ENCODE measurements at places on chromosomes 13 and 19. TPM values are rescaled to one million over a fixed set of nuclear protein-coding genes. Genes with fewer than 3 reads are reported as not detected.

The OSCAR gene
- polyA plus RNA-seq: 0.54 TPM

The OR1I1 gene
- not detected for polyA plus RNA-seq

The TPTE2 gene
- polyA plus RNA-seq: 0.18 TPM

The ZSCAN1 gene
- polyA plus RNA-seq: 0.21 TPM

The CACNG6 gene
- polyA plus RNA-seq: 0.06 TPM

The ADGRE2 gene
- 0.22 TPM for polyA plus RNA-seq

The BEST2 gene
- 0.16 TPM for polyA plus RNA-seq

The ISOC2 gene
- 77.8 TPM for polyA plus RNA-seq

The KCNC3 gene
- polyA plus RNA-seq: 0.22 TPM

The KRTDAP gene
- not detected for polyA plus RNA-seq

- DNase-seq: peak; percentile 99
Observed at GRCh38 chr13:98650396-98651107, 73.6 kb upstream of the STK24 start.

GRCh38 chr13:102968572-102969228, 97.5 kb downstream of the SLC10A2 start:
- DNase-seq: peak; percentile 57

DNA sequence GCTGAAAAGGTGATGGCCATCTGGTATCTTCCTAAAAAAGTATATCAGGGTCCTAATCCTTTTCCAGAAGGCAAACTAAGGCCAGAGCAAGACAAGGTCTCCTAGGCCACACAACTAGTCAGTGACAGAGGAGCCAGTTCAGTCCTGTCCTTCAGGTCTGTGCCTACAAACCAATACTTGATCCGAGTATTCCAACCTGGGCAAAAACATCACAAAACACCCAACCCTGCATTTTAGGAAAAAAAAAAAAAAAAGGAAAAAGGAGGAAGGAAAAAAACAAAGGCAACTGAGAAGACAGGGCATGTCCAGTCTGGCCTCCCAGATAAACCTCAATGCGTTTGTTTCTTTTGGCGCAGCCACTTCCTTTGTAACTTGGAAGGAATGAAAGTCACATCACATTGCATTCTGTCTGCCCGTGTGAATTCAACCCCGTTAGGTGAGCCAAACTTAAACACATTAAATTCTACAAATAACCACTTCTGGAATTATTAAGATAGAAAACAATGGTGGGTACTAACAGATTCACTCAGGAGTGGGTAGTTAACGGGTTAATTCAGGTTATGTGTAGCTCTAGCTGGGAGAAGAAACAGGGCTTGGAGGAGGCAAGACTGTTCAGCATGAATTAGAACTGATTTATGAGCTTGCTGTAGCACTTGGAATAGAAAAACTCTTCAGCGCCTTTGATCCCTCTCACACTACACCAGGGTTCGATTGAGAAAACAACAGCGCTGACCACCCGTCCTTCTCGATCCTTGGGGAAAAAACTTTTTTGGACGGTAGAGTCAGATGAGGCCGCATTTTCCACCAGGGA, 43.0 kb upstream of the HNRNPA1L2 start:
- DNase-seq: no peak

DNA sequence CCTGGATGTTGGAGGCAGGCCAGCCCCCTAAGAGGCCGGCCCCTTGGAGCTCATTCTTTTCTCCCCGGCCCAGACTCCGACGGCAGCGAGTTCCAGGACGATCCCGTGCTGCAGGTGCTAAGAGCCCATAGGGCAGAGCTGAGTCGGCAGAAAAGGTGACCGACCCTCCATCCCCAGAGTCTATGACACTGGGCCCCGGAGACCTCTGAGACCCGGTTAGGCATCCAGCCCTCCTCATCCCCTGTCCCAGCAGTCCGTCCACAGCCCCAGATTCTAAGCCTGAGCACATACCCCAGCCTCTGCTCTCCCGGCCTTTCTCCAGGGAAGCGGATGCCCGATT, 7.3 kb upstream of the ARHGAP33 start:
- no peak for DNase-seq

GRCh38 chr19:2014131-2014571, 1.4 kb downstream of the BTBD2 start:
- no peak for DNase-seq

- no peak for DNase-seq
Observed at GRCh38 chr19:15337202-15337601, 4.9 kb upstream of the BRD4 start.

DNA sequence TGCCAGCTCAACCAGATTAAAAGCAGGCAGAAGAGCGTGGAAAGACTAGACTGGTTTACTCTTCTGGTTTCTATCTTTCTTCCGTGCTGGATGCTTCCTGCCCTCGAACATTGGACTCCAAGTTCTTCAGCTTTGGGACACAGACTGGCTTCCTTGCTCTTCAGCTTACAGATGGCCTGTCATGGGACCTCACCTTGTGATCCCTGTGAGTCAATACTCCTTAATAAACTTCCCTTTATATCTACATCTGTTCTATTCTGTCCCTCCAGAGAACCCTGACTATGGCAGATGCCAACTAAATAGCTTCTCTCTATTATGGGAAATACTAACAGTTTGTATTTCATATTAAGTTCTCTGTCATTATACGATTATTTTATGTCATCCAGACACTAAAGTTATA, 609.1 kb downstream of the LMO7 start:
- no peak for DNase-seq

DNA sequence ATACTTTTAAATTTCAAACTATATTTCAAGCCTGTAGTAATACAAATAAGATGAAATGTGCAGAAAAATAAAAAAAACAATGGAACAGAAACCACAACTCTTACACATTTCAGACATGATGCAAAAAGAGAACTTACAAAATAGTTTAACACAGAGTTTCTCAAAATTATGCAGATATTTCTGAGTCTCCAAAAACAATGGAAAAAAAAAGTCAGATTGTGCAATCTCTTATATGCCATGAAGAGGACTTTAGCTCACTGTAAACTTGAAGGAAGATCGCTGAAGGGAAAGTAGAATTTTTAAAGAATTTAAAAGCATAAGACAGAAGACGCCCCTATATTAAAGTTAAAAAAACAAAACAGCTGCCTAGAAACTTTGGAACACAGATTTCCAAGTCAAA, 20.4 kb downstream of the ZNF708 start:
- DNase-seq: no peak

DNA sequence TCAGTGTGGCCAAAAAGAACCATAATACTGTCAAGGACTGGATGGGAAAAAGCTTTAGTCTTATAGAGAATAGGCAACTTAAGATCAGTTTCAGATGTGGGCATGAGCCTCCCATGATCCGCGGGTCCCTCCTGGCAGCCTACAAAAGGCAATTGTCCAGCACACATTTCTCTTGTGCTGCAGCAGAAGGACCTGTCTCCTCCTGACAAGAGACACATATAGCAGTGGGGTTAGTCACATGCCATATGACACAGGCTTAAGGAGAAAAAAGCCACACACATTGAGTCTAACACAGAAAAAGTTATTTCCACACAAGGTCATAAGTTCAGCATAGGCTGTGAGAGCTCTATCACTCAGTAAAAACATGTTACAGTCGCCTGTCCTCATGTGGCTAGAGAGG, 1378.7 kb upstream of the PRR20A start:
- DNase-seq: no peak

GRCh38 chr19:49645592-49645991, 3.6 kb downstream of the SCAF1 start:
- no peak for DNase-seq

DNA sequence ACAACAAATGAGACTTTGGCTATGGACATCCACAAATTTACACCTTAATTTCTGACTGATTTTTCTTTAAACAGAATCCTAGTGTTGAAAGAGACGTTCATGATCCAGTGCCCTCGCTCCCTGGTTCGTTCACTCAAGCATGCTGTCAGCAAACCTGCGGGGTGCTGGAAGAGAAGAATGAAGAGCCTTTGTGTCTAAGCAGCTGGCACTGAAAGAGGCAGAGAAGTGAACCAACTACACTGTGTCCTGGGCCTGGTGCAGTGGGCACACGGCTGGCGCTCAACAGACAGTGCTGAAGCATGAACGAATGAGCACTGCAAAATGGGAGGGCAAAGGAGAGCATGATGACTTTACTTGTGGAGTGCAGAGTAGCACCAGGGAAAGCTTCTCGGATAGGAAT, 46.8 kb downstream of the MIPEP start:
- no peak for DNase-seq

DNA sequence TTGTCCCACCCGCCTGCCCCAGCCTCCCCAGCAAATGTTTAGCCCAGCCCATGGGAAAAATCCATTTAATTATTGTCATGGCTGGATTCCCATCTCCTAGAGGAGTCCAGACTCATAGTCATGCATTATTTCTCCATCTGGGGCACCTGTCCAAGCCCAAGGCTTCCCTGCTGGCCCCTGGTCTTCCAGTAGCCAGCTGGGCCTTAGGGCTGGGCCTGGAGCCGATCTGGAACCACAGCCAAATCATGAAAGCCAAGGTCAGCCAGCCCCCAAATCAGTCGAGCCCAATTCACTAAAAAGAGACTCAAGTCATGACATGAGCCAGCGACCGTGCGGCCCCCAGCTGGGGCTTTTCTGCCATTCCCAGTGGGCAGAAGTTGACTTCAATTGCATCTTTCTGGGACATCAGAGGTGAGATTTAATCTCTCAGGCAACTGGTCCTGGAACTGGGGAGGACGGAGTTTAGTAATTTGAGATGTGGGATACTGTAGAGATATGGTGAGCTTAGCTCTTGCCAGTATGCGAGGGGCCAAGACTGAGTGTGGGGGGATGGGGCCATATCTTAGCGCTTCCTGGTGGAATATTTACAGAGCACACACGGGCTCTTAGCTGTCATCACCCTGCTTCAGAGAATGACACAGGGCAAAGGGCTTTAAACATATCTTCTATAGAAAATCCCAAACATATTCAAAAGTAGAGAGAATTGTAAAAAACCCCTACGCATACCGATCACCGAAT, 9.4 kb upstream of the PGLYRP2 start:
- no peak for DNase-seq

DNA sequence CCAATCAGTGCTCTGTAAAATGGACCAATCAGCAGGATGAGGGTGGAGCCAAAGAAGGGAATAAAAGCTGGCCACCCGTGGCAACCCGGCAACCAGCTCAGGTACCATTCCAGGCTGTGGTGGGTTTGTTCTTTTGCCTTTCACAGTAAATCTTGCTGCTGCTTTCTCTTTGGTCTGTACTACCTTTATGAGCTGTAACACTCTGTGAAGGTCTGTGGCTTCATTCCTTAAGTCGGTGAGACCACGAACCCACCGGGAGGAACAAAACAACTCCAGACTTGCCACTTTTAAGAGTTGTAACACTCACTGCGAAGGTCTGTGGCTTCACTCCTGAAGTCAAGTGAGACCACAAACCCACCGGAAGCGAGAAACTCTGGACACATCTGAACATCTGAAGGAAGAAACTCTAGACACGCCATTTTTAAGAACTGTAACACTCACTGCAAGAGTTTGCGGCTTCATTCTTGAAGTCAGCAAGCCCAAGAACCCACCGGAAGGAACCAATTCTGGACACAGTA, 16.5 kb upstream of the SPACA6 start:
- DNase-seq: no peak

DNA sequence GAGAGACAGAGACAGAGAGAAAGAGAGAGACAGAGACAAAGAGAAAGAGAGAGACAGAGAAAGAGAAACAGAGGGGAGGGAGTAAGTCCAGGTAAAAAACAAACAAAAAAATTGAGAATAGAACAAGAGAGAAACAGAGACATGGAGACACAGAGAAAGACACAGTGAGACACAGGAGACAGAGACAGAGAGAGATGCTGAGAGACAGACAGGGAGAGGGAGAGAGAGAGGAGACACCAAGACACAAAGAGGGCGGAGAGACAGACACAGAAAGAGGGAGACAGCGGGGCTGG, 5.8 kb upstream of the PROZ start:
- no peak for DNase-seq

GRCh38 chr19:37954421-37954874, 47.4 kb downstream of the SIPA1L3 start:
- DNase-seq: peak; percentile 31

GRCh38 chr19:558770-559439, 13.5 kb upstream of the BSG start:
- no peak for DNase-seq

DNA sequence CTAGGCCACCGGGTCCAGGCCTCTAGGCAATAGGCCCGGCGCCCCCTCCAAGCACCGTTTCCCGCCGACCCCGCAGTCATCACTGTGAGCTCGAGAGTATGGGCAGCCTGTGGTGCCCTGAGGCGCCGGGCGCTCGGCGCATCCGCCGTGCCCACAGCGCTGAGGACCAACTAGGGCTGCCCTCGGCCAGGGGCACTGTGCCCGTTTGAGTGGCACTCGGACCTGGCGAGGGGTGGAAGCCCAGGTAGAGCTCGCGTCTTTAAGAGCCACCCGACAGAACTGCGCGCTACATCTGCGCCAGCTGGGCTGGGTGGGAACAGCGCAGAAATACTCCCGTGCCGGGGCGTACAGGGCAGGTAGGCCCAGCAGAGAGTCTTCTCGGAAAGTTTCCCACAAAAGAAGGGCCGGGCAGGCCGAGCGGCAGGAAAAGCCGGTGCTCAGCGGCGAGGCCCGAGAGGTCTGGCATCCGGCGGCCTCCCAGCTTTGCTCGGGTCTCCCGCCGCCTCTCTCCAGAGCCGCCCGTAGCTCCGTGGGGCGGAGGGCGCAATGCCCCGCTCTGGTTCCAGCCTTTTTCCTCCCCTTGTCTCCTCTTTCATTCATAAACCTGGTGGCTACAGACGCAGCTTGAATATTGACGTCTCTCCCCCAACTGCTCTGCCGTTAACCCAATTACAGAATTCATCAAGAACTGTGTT, 5.4 kb upstream of the SOX1 start:
- no peak for DNase-seq

DNA sequence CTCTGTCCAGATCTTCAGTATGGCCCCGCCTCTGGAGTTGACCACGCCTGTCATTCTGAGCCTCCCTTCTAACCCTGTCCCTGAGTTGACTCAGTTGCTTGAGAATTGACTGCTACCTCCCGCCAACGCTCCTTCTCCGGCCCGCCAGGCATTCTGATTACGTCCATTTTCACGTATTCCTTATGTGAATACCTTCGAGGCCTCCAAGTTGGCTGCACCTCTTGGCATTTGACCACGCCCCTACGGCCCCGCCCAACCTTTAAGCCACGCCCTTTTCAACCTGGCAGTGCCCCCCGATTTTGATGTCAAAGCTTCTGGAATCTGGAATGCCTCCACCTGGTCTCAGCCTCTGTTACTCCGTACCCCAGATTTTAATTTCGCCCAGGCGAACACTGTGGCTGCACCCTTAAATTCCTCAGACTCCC, 1.7 kb upstream of the EML2 start:
- DNase-seq: no peak

- DNase-seq: peak; percentile 61
Observed at GRCh38 chr13:33351319-33351718, 65.8 kb upstream of the STARD13 start.

- DNase-seq: no peak
Observed at GRCh38 chr19:13334801-13335481, 171.3 kb downstream of the CACNA1A start.

GRCh38 chr13:76116751-76117360, 480.7 kb downstream of the LMO7 start:
- no peak for DNase-seq
